Endothelial cell of umbilical vein (primary cell): ENCODE measurements at places on chromosomes 5 and 9. TPM values are rescaled to one million over a fixed set of nuclear protein-coding genes. Genes with fewer than 3 reads are reported as not detected.

GRCh38 chr5:147927901-147928300 lies 21.6 kb upstream of the C5orf46 start:
- H3K36me3 ChIP-seq = no peaks in the 10 kb centered on the region
- DNase-seq = no peak
- H3K27me3 ChIP-seq = no peaks in the 10 kb centered on the region
- H3K27ac ChIP-seq = no peak overlapping the region
- H3K4me3 ChIP-seq = no peak overlapping the region

DNA sequence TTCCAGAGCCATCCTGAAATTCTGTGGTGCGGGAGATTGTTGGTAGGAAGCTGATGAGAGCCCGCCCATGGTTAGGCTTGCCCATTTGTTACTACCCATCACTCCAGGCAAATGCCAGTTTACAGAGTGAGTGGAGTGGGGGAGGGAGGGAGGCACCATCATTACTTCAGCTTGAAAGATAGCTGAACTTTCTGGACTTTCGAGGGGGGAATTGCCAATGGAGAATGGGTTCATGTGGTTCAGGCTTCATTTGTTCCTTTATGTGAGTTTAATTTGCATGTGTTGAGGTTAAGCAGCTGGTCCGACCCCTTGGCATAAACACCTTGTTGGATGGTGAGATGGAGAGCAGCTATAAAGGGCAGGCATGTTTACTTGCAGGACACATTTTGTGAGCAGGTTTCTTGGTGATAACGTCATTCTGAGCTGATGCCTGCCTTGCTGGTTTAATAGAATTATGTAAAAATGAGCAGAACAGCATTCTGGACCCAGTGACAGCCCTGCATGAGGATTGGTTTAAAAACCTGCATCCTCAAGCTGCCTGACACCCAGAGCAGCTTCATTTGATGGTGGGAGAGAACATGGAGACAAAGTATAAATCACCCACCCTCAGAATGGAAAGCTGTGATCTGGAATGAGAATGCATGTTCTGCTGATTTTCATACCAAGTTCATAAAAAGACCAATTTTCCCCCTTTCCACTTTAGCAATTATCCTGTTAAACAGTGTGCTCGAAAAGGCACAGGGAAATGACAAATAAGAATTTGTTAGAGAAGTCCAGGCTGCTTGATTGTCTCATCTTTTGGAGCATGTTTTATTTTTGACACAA lies 106.3 kb downstream of the TRIO start:
- H3K4me1 ChIP-seq = peaks cover 5% of the 10 kb centered on the region
- no peak overlapping the region for H3K4me3 ChIP-seq
- no peak overlapping the region for H3K27ac ChIP-seq

GRCh38 chr9:134947265-134947955 lies 29.7 kb upstream of the FCN1 start:
- H3K27me3 ChIP-seq = no peaks in the 10 kb centered on the region
- no peaks in the 10 kb centered on the region for H3K4me1 ChIP-seq
- no peak for DNase-seq
- no peak overlapping the region for H3K4me3 ChIP-seq

DNA sequence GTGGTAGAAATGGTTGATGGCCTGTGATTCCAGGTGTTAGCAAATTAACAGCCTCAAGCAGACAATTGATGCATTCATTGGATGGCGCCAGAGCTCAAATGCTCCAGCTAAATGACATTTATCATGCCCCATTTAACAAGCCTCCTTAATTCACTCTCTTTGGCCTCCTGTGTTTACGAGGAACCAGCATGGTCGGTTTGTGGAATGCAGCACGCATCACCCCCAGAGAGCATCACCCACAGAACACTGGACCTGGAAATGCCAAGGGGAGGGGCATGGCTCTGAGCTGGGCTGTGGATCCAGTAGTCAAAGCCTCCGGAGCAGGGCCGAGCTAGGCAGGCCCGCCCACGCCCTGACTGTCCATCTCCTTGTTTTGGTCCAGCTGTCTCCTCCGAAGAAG lies 434.0 kb downstream of the GADD45G start:
- DNase-seq = no peak
- no peaks in the 10 kb centered on the region for H3K27me3 ChIP-seq
- H3K4me1 ChIP-seq = peaks cover 1% of the 10 kb centered on the region
- H3K27ac ChIP-seq = no peak overlapping the region
- no peaks in the 10 kb centered on the region for H3K36me3 ChIP-seq

Gene PCDHAC2
- polyA plus RNA-seq = 0.97 and 1.2 TPM in 2 replicates

DNA sequence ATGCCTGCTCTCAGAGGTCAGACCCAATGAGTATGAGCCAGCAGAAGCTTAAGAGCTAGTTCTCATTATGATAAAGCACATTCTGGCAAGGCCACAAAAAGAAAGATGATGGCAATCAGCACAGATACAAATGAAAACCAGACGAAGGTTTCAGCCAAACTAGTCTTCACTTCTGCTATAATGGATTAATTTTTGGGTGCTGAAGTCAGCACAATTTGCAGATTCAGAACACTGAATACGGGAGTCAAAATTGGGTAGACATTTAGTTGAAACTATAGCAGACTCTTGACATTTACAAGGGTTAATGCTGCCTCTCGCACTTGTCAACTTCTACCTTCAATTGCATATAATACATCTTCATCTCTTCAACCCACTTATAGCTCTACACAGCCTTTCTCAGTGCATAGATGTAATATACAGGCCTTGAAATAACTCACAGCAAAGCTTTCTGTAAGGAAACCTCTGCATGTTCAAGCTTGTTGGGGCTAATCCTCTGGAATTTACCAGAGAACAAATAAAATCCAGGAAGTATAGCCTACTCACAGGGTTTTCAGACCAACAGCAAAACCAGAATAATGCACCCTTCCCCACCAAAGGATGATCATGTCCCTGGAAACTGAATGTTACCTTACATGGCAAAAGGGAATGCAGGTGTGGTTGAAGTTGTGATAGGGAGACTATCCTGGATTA lies 77.1 kb downstream of the BAAT start:
- no peaks in the 10 kb centered on the region for H3K36me3 ChIP-seq
- no peaks in the 10 kb centered on the region for H3K27me3 ChIP-seq
- no peak overlapping the region for H3K27ac ChIP-seq
- H3K4me1 ChIP-seq = no peaks in the 10 kb centered on the region
- DNase-seq = no peak

DNA sequence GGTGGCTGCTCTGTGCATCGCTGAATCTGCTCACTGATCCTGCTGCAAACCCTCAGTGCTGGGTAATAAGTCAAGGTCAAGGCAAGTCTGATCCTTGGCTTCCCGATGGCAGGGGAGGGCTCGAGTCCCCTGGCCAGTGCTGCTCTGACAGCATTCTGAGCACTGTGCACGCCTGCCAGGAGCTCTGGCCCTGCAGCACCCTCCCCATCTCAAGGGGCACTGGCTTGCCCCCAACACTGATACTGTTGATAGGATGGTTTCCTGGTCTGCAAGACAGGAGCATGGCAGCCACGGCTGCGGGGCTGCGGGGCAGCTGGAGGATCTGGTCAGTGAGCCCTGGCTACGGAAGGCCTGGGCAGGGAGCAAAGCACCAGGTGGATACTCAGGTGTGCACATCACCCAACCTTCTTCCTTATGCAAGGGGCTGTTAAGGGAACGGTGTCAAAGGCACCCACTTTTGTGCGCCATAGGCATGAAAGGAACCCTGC lies 71.8 kb downstream of the SECISBP2 start:
- no peaks in the 10 kb centered on the region for H3K4me1 ChIP-seq
- H3K27ac ChIP-seq = no peak overlapping the region
- H3K27me3 ChIP-seq = no peaks in the 10 kb centered on the region
- peaks cover 17% of the 10 kb centered on the region for H3K36me3 ChIP-seq

- H3K4me1 ChIP-seq = no peaks in the 10 kb centered on the region
- H3K27me3 ChIP-seq = peaks cover 41% of the 10 kb centered on the region
- no peak within 1 kb of the TSS for H3K4me3 ChIP-seq
- no peaks in the 10 kb centered on the region for H3K36me3 ChIP-seq
- no peak within 1 kb of the TSS for H3K27ac ChIP-seq
These were observed at the start of gene HEMGN for GRCh38 chr9:97938081-97938644. TSS of gene HEMGN (minus strand) at chr9:97938172. CDS start at chr9:97938136, 36 bp downstream.

Gene CDX1
- polyA plus RNA-seq = not detected in 2 replicates

Gene C9orf85
- polyA plus RNA-seq = 6.7 and 8.3 TPM in 2 replicates

DNA sequence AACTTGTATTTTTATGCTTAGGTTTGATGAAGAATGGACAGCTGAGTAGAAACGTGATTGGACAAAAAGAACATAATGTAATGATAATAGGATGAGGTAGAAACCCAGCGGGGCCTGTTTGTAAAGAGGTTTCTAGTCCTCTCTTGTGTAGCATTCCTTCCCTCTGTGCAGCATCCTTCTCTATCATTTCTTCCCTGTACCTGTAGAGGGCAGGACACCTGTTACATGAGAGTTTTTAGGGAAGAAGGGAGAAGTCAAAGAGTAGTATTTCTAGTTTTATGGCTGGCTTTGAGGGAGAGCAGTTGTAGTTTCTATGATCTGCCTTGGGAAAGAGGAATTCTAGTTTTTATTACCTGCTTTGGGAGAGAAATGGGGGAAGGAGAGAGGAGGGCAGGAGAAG lies 162.1 kb upstream of the FST start:
- DNase-seq = no peak
- no peak overlapping the region for H3K4me3 ChIP-seq
- H3K27me3 ChIP-seq = no peaks in the 10 kb centered on the region
- H3K36me3 ChIP-seq = no peaks in the 10 kb centered on the region
- no peak overlapping the region for H3K27ac ChIP-seq

- no peaks in the 10 kb centered on the region for H3K27me3 ChIP-seq
- H3K4me1 ChIP-seq = peaks cover 30% of the 10 kb centered on the region
- no peaks in the 10 kb centered on the region for H3K36me3 ChIP-seq
- no peak for DNase-seq
These were observed 53.9 kb downstream of the AHRR start for GRCh38 chr5:375336-375920.

Gene ERAP2
- polyA plus RNA-seq = 3.1 and 3.2 TPM in 2 replicates

DNA sequence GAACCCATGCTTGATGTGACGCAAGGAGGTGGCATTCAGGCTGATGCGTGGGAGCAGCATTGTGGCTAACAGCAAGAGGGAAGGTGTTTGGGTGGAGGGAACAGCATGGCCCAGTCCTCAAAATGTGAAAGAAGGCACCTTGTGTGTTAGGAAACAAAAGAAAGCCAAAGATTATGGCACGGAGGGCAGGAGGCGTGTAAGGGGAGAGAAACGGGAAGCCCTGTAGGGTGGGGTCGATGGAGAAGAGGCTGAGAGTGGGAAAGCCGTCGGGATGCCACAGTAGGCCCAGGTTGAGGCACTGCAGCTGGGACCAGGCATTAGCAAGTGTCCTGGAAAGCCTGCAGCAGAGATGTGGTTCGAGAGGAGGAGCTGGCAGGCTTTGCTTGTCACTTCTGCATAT lies 241.1 kb downstream of the GADD45G start:
- H3K36me3 ChIP-seq = no peaks in the 10 kb centered on the region
- no peak overlapping the region for H3K27ac ChIP-seq
- DNase-seq = no peak
- H3K4me1 ChIP-seq = no peaks in the 10 kb centered on the region
- no peak overlapping the region for H3K4me3 ChIP-seq

- no peak overlapping the region for H3K4me3 ChIP-seq
- no peak overlapping the region for H3K27ac ChIP-seq
- no peaks in the 10 kb centered on the region for H3K27me3 ChIP-seq
- no peaks in the 10 kb centered on the region for H3K4me1 ChIP-seq
These were observed 55.4 kb downstream of the KCNT1 start for GRCh38 chr9:135757356-135757755.

DNA sequence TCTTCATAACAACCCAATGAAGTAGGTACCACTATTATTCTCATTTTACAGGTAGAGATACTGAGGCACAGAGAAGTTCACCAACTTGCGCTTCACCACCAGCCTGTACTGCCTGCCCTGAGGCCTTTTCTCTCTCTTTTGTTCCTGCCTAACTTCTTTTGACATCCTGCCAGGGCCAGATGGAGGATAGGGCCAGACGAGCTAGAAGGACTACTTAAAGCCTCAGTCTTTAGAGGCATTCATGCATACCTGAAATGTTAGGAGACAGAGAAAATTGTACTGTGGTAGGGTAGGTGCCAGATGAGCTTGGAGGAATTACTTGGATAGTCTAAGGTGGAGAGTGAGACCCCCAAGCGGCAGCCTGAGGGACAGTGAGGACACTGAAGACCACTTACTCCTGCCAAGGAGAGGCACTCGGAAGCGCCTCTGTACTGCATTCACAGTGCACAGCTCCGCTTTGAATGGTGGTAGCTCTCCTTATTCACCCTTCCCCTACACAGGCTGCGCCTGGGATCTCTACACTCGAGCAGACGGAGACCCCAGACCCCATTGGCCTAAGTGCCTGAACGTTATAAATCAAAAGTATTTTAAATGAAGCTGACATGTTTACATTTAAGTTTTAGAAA lies 6.2 kb upstream of the ORM1 start:
- H3K36me3 ChIP-seq = no peaks in the 10 kb centered on the region
- H3K4me3 ChIP-seq = no peak overlapping the region
- no peak overlapping the region for H3K27ac ChIP-seq

DNA sequence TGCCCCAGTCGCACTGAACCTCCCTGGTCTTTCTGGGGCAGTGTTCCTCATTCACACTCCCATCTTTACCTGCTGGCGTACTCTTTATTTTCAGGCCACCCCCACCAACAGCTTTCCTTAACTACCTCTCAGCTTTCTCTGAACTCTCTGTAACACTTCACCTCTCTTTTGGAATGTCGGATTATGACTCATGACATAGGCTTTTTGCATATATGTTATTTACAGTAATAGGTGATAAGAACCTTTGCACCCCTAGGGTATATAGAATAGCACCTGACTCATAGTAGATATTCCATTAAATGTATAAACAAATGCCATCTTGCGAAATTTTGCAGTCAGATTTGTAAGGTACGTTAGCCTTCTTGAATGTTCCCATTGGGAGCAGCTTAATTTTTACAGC lies 52.9 kb upstream of the MIER3 start:
- no peak overlapping the region for H3K27ac ChIP-seq
- no peak overlapping the region for H3K4me3 ChIP-seq
- no peak for DNase-seq
- peaks cover 8% of the 10 kb centered on the region for H3K27me3 ChIP-seq

DNA sequence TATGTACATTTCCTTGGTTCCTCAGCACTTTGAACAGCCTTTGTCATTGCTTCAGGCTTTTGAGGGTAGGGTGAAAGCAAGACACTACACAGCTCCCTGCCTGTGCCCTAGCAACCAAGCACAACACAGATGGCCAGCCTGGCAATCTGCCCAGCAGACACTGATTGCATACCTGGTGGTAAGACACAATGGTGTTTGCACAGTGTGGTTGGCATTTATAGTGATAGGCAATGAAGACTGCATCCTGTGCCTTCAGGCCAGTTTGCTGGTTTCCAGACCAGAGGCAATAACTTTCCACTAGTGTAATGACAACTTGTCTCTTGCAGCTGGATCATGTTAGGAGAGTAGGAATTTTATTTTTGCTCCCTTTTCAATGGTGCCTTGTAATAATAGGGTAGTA lies 144.5 kb upstream of the TNC start:
- no peak overlapping the region for H3K27ac ChIP-seq
- DNase-seq = no peak
- H3K36me3 ChIP-seq = no peaks in the 10 kb centered on the region
- H3K4me1 ChIP-seq = no peaks in the 10 kb centered on the region

GRCh38 chr5:85671223-85671970 lies 946.3 kb upstream of the COX7C start:
- H3K4me3 ChIP-seq = no peak overlapping the region
- H3K4me1 ChIP-seq = no peaks in the 10 kb centered on the region
- no peak overlapping the region for H3K27ac ChIP-seq
- no peaks in the 10 kb centered on the region for H3K27me3 ChIP-seq

GRCh38 chr5:95533761-95534160 lies 21.0 kb downstream of the SKIC3 start:
- H3K27me3 ChIP-seq = no peaks in the 10 kb centered on the region
- H3K4me1 ChIP-seq = no peaks in the 10 kb centered on the region
- H3K36me3 ChIP-seq = peaks cover 26% of the 10 kb centered on the region
- no peak for DNase-seq
- H3K4me3 ChIP-seq = no peak overlapping the region

Gene SPATA31A3
- polyA plus RNA-seq = not detected in 2 replicates

Gene PCDHGC5
- 0.21 and 0.48 TPM in 2 replicates for polyA plus RNA-seq

Gene PAEP
- not detected in 2 replicates for polyA plus RNA-seq

Gene SH3RF2
- polyA plus RNA-seq = 0.21 and 0.54 TPM in 2 replicates

Gene ACOT12
- not detected in 2 replicates for polyA plus RNA-seq
